ENCODE measurements at places on chromosomes 5 and 9.

DNA sequence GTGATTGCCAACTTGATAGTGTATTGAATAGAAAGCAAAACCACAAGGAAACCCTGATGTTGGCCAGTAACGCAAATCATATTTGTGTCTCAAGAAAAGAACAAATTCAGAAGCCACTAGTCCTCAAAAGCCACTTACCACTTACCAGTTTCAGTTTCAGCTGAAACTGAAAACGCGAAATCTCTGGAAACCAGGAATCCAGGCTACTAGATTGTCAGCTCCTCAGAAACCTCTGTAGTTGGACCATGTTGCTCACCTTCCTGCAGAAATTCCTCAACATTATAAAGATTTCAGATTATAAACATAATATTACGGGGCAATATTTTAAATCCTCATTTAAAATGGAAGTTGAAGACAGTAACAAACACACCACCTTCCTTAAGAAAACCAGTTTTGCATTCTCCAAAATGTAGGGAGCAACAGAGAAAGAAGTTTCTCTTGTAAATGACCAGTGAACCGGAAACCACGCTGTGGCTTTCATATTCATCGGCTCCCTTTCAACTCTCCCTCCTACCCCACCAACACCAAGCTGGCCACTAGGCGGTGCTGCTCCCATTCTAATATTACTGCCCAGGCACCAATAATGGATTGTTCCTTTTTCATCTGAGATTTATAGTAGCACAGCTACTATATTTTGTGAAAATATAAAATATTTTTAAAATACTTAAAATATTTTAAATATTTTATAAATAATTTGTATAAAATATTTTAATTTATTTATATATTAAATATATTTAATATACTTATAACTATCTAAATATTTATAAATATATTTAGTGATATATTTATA lies 8.7 kb upstream of the TMED7 start:
- no peak for DNase-seq

DNA sequence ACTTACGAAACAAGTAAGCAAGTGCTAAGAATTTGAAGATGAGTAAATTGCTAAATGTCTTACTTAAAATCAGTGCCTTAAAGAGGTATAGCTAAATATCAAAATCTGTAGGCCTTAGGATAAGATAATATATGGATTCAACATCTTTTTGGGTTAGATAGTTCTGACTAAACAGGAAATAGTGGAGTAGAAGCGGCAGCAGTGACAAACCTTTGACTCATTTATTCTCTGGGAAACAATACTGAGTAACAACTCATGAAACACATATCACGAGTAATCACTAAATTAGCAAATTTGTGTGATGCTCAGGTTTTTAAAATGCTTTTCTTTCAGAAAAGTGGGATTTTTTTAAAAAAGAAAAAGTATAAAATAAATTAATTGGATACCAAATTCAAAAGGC lies 762.1 kb upstream of the TYRP1 start:
- no peak for DNase-seq

DNA sequence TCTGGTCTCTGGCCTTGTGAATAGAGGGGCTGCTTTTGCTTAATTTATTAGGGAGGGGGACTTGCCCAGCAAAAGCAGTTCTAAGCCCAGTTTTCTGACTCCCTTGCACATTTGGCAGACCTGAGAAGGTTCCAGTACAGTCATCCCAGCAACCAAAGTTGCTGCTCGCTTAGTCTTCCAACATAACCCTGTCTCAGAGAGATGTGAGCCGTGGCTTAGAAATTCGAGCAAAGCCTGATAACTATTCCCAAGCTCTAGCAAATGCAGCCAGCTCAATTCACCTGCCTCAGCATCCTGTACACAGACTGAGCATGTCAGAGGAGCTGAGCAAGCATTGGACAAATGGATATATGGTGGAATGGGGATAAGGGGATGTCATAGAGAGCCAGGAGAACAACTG lies 401.9 kb downstream of the SPOCK1 start:
- DNase-seq, result no peak

- DNase-seq, result no peak
Observed at GRCh38 chr5:40404613-40405012, 275.1 kb upstream of the PTGER4 start.
